HepG2 (cell line): ENCODE measurements at places on chromosomes 1 and 21.

DNA sequence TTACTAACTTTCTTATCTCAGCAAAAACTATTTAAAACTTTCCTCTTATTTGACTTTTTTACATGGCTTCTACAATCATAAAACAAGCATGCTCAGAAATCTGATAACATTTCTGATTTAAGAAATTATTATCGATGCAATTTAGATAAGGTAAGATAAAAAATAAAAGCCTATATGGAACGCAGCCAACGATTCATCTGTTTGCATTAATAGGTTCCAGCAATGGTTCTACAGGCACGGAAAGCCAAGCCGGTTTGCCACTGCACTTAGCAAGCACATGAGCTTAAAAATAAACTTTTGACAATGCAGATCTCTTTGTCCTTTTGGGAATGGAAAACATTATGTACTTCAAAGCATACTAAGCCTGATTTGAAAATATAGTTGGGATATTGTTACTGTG lies 77.5 kb upstream of the KCNK2 start:
- DNase-seq = no peak

GRCh38 chr1:192485692-192486436 lies 89.7 kb upstream of the RGS1 start:
- peak; percentile 55 for DNase-seq

DNA sequence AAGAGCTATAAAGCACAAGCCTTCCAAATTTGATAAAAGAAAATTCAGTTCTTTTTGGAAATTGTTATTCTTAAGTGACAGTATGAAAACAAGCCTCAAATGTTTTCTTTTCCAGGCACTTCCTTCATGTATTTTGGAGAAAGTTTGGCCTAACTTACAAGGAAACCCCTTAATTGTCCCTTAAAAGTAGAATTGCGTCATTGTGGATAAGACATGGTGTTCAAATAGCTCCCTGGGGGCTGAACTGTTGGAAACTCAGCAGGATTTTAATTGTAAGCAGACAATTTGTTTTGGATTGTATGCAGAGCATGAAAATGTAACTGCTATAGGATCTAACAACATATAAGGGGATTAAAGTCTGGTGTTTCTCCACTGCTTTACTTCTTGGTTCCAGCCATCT lies 35.4 kb upstream of the FGGY start:
- no peak for DNase-seq

GRCh38 chr1:230682882-230683610 lies 30.9 kb downstream of the AGT start:
- DNase-seq = no peak

DNA sequence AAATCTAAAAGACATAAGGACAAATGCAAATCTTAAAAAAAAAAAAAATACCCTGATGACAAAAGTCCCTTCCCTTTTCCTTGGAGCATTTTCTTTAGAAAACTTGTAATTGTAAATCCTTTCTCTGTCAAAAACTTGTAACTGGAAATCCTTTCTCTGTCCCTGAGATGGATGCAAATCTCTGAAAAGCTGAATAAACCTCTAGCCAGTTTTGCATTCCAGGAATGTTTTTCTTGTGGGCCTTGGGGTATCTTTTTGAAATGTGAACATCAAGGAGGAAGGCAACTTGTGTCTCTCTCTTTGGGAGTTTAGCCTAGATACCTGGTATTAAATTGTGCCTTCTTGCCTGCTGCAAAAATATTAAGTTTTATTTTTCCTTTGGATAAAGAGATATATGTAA lies 305.3 kb downstream of the KCNT2 start:
- no peak for DNase-seq

- no peak for DNase-seq
These were observed 26.2 kb downstream of the KIF1B start for GRCh38 chr1:10236405-10237156.
